Activated T-cell treated with anti-CD3 and anti-CD28 coated beads, Interleukin-2, amount 50 U/mL, for 48 hours (primary cell): ENCODE measurements at places on chromosomes 4 and X.

- DNase-seq = no peak
Measured at GRCh38 chrX:69759921-69760625, 144.2 kb downstream of the EDA start.

DNA sequence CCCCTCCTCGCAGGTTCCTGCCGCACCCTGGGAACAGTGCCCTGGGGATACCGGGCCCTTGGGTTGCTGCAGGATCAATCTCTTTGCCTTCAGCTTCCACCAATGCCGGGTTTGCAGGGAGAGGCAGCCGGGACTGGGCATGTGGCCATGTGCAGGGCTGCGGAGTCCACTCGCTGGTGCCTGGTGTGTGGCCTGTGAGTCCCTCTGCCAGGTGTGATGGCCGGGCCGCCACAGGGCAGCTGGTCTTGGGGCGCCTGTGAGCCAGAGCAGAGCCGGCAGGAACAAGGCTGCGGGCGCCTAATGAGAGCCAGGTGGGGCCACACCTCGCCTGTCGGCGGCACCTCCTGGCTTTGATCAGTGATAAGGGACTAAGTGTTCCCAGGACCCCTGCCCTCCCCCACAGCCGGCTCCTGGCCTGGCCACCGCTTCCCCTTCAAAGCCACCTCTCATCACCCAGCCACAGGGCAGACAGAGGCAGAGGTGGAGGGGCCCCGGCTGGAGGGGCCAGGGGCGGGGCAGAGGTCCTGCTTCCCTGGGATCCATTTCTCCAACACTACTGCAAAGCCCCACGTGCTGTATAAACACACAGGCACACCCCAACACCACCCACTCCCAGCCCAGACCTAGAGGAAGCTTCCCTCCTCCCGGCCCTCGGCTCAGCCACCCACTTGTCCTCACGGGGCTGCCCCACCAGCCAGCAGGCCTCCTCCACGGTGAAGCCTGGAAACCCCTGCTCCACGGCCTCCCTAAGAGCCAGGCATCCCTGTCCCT, 132.7 kb downstream of the CPZ start:
- DNase-seq = no peak

- no peak for DNase-seq
Measured at GRCh38 chrX:110920991-110921390, 125.4 kb upstream of the CHRDL1 start.

DNA sequence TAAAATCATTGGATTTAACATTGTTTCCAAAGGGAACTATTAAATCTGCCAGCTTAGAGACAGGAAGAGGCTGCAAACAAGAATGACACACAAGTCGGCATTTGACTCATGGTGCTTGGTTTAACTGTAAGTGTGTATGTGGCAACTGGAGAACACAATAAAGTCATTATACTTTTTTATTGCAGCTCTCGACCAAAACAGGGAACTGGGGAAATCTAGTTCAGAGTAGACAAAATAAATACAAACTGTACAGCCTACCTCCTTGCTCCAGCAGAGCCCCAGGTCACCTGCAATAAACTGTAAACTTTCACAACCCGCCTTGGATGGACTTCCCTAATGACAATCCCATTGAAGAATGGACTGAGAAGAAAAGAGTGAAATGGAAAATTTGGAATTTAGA, 24.0 kb downstream of the NPY5R start:
- no peak for DNase-seq

DNA sequence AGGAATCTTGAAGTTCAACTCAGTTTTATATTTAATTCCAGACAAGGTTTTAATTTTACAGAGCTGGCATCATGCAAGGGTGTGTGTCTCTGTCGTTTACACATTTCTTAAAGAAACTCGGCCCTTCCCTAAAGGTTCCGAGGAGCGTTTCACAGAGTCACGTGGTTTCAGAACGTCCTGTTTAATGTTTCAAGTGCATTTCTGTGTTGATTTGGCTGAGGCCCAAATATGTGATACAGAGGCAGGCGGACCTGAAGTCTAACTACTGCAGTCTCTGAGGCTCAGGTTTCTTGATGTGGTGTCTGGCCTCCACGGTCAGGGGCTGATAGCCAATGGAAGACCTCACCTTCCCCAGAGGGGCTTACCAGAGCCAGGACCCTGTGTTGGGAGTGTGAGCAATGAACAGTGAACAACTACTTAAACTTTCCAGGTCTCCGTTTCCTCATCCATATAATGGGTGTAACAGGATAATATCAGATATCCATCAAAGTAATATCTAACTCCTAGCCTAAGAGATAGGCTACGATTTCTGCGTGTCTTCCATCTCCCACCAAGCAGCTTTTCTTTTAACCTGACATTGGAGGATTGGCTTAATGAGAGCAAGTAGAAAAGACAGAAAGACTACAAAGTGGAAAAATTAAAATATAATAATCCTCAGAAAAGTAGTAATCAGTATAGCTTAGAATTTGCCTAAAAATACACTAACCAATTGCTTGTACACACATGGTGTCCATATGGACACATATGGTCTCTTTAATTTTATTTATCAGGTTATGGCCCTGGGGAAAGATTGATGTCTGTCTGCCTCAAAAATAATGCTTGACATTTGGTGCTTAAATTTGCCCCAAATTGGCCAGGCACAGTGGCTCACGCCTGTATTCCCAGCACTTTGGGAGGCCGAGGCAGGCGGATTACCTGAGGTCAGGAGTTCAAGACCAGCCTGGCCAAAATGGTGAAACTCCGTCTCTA, 50.0 kb upstream of the TRIM2 start:
- DNase-seq = no peak

GRCh38 chrX:132877954-132878536, 80.4 kb downstream of the HS6ST2 start:
- no peak for DNase-seq

GRCh38 chr4:57926311-57926710, 816.1 kb upstream of the IGFBP7 start:
- no peak for DNase-seq

GRCh38 chrX:130878350-130879341, 24.4 kb downstream of the ENOX2 start:
- no peak for DNase-seq

DNA sequence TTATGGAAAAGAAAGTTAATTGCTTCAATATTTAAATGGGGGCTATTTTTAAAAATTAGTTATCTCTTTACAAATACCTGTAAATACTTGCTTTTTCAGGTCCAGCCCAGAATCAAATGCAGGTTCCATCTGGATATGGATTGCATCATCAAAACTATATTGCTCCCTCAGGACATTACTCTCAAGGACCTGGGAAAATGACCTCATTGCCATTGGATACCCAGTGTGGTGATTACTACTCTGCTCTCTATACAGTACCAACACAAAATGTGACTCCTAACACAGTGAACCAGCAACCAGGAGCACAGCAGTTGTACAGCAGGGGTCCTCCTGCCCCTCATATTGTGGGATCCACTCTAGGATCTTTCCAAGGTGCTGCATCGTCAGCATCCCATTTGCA, 29.2 kb downstream of the SEC24B start:
- DNase-seq = no peak

DNA sequence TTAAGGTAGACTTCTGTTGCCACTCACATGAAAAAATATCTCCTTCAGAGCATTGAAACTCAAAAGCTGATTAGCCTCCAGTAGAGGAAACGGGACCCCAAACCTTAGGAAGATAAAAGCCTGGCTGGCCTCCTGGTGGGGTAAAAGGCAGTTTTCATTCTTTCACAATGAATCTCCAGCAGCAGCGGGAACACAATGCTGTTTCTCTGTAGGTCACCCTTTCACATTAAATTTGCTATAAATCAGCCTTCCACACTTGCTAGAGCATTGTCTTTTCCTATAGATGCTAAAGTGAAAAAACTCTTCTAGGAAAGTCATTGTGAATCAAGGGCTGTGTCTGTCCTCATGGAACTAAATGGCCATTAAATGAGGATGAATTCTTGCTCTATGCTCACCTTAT, 207.3 kb upstream of the MAGEB2 start:
- DNase-seq = no peak

DNA sequence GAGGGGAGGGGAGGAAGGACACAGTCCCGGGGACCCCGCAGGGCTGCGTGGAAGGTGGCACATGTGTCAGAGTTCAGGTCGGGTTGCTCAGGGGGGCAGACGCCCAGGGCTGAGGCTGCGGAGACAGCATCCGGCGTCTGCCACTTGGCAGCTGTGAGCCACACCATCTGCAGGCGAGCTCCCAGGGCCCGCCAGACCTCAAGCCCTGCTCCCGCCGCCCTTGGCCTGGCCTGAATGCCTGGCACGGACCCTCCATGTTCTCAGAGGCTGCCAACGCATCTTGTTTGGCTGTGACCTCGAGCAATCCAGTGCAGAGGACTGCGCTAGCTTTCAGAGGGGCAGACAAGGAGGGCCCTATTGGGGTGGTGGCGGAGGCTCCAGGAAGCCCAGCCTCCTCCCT, 5.1 kb downstream of the BGN start:
- DNase-seq = no peak

- no peak for DNase-seq
Measured at GRCh38 chr4:102527695-102528283, 26.6 kb downstream of the NFKB1 start.

DNA sequence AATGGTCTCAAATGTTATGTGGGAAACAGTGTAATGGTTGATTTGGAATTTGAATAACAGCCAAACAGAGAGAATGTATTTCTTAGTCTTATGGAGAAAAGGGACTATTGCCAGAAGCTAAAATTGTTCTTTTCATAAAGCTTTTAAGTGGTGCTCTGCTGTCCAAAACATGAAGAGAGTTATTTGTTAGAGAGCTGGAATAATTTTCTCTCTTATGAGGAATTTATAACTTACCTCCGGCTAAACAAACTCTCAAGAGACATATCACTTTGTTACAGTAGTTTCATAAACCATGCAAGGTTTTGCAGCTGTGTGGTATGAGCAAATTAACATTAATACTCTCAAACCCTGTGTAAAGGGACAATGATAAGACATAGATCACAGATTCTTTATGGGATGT, 28.6 kb downstream of the SULT1B1 start:
- DNase-seq = no peak

GRCh38 chr4:125266901-125267604, 47.7 kb upstream of the FAT4 start:
- DNase-seq = no peak

GRCh38 chr4:52903273-52903672, 41.2 kb downstream of the RASL11B start:
- no peak for DNase-seq

- DNase-seq = peak; percentile 22
Measured at GRCh38 chr4:169756971-169757574, 671 bp downstream of the HPF1 start.

DNA sequence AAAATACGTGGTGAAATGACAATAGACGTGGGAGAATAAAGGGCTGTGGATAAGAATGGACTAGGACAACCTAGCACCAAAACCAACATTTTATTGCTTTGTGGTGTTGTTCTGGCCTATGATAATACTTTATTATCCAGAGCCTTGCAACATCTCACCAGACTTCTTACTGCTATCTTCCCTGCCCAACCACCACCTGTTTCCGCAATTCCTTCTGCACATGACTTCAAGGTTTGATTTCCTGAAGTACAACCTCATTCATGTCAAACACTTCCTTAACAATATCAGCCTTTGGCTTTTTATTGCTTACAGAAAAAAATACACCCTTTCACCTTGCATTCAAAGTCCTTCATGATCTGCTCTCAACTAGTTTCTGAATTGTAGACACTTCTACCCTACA, 84.8 kb downstream of the RTL3 start:
- no peak for DNase-seq

GRCh38 chrX:149541521-149542047, 772 bp downstream of the EOLA1 start:
- DNase-seq = no peak

DNA sequence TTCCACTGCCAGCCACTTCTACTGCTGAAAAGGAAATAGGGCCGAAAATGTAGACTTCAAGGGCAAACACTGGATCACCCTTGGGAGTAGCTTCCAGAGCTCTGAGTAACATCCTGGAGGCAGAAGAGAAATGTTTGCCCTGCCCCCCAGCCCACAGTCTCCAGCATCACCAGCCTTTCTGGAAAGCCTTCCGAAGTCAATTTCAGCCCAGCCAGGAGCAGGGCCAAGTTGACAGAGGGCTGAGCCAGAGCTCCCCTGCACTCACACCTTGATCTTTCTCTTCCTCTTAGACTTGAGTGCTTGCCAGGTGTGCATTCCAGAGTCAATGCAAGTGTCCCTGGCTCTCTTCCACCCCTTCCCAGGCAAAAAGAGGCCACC, 35.2 kb downstream of the SLC25A5 start:
- DNase-seq = no peak

GRCh38 chr4:6271206-6271605, 1.6 kb downstream of the WFS1 start:
- DNase-seq = no peak

- no peak for DNase-seq
Measured at GRCh38 chr4:71814433-71814832, 30.6 kb upstream of the GC start.

DNA sequence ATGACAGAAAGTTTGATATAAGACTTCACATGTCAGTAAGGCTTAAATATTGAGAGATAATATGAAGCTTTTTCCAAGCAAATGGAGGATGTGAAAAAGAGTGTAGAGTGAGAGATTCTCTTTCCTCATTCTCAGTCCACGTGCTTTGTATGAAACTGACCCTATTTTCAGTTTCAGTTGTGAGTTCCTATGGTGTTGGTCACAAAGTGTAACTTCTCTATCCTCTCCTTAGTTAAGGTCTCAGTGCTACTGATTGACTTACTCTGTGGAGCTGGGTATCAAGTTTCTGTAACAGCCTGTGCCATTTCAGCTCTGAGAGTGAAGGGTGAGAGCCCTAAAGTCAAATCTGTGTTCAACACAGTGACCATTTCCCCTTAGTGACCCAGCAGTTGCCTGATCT, 277.2 kb downstream of the EPHA5 start:
- DNase-seq = no peak

DNA sequence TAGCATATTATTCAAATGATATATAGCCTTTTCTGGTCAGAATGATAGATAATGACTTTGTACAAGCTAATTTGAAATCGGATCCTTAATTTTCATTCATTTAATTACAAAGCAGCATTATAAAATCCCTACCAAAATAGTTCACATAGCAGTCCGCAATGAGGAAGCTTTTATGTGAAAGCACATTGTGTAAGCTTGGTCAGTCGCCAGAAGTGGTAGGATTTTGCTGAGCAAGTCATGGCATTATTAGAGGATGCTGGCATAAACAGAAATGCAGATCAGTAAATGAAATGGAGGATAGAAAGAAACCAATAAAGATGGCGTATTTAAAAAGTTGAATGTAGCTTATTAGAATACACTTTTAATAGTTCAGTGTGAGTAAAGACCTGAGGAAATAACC, 93.2 kb upstream of the DIAPH2 start:
- DNase-seq = no peak

GRCh38 chr4:92733231-92733630, 429.5 kb downstream of the GRID2 start:
- DNase-seq = no peak

- DNase-seq = peak; percentile 1
Measured at GRCh38 chr4:531076-531475, 32.1 kb downstream of the PIGG start.

DNA sequence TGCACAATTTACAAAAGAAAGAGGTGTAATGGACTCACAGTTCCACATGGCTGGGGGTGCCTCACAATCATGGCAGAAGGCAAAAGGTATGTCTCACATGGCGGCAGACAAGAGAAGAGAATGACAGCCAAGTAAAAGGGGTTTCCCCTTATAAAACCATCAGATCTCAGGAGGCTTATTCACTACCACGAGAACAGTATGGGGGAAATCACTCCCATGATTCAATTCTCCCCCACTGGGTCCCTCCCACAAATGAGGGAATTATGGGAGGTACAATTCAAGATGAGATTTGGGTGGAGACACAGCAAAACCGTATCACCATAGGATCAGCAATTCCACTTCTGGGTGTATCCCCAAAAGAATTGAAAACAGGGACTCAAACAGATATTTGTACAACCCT, 97.5 kb upstream of the STX18 start:
- DNase-seq = no peak

GRCh38 chrX:107599450-107599861, 28.9 kb upstream of the PRPS1 start:
- DNase-seq = no peak
